ENCODE measurements at places on chromosomes 5 and 9.

- DNase-seq = no peak
Measured at GRCh38 chr5:157382996-157383800, 76.8 kb upstream of the NIPAL4 start.

GRCh38 chr5:54518818-54519508 is 1.4 kb downstream of the SNX18 start:
- no peak for DNase-seq

GRCh38 chr9:124680049-124680448 is 91.1 kb downstream of the NR6A1 start:
- DNase-seq = no peak

DNA sequence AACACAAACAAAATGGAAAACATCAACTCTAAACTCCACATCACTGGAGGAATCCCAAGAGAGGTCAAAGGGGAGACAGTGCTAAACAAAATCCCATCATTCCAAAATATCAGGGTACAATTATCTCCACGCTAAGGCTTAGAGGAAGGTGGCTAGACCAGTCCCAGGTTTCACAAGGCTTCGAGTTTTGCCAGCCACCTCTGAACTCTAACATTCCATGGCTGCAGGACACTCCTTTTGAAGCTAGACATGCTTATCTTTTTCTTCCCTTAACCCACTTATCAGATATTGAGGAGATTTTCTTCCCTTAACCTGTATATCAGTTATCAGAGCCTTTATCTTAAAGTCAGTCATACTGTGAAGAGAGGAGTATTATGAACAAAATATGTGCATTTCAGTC is 53.3 kb downstream of the GLDC start:
- DNase-seq = no peak

- DNase-seq = no peak
Measured at GRCh38 chr9:126292736-126293521, 33.7 kb upstream of the MVB12B start.

- DNase-seq = no peak
Measured at GRCh38 chr9:75914883-75915452, 24.5 kb downstream of the PCSK5 start.

- DNase-seq = no peak
Measured at GRCh38 chr9:121567500-121568342, 68.1 kb upstream of the GGTA1 start.

Data from stimulated activated naive CD4-positive, alpha-beta T cell treated with Interleukin-2 at 50 U/mL for 16 hours (primary cell).